ENCODE measurements at places on chromosomes 5 and 9.

DNA sequence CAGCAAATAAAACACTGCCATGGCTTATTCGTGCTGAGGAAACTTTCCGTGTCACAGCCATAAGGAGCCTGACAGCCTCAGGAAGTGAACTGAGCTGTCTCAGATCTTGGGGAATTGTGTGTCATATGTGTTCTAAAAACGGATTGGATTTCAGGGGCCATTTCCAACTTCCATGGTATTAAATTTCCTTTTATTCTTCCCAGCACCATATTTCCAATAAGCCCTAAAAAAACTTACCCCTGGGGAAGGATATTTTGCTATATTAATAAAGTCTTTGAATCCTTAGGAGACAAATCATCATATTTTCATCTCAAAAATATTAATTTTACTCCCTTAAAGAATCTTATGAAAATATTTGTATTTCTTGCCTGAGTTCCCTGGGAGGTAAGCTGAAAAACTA lies 93.9 kb downstream of the LHFPL2 start:
- no peak for DNase-seq

GRCh38 chr9:124480621-124480981 lies 26.6 kb downstream of the NR5A1 start:
- DNase-seq, result no peak

DNA sequence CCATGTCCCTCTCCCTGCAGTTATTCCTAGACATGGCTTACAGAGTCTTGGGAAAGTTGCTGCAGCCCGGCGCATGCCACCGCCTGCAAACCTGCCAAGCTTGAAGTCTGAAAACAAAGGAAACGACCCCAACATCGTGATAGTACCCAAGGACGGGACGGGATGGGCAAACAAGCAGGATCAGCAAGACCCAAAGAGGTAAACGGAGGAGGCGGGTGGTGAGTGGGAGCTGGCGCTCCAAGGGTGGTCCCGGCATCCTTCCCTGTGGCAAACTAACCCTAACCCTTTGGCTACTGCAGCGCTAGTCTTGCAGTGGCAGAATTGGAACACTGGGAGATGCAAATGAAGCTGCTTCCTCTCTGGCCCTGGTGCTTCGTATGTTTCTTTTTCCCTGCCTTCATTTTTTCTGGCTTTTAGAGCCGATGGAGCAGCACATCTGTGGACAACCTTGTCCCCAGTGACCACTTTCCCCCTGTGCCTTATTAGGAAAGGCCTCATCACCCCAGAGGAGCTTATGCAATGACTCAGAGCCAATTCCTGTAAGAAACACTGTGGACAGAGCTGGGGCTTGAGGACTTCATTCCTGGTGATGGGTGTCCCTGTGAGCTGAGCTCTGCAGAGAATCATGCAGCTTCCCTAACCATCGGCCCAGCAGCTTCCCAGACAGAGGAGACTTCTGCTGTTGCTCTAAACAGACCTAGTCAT lies 38.9 kb downstream of the PRRC2B start:
- no peak for DNase-seq

DNA sequence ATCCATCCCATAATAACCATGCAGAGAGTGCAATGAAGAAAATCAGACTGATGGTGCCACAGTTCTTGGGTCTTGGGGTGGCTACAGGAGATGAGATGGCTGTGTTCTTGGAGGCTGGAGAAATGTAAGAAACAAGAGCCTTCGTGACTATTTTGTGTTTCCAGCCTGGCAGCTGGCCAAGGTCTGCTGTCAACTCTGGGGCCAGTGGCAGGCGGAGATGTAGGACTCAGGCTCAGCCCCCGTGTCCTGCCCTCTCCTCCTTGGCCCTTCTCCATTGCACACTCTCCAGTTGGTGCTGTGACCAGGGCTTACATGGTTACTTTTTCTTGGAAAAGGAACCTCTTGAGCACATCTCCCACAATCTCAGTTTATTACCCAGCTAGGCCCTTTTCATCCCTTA lies 235.4 kb downstream of the DMRT2 start:
- DNase-seq, result no peak

DNA sequence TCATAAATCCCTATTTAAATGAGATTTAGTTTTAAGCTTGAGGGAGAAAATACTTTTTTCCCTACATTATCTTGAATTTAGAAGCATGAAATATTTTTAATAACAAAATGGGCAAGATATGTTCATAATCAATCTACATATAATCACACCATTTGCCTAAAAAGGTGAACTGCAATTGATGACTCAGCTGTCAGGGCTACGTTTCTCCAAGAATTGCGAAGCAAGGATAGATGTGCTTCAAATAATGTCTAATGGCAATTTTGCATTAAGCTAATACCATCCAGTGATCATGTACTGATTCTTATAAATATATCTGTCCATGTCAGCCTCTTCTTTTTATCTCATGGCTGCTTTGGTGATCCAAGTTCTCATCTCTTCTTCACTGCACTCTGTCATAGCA lies 404.4 kb downstream of the MAN2A1 start:
- no peak for DNase-seq

- DNase-seq, result no peak
These were observed 359.7 kb downstream of the MLLT3 start for GRCh38 chr9:20262611-20263010.

GRCh38 chr5:10133830-10134229 lies 115.9 kb downstream of the ATPSCKMT start:
- no peak for DNase-seq

GRCh38 chr9:96408409-96409280 lies 9.5 kb downstream of the ZNF367 start:
- DNase-seq, result no peak

DNA sequence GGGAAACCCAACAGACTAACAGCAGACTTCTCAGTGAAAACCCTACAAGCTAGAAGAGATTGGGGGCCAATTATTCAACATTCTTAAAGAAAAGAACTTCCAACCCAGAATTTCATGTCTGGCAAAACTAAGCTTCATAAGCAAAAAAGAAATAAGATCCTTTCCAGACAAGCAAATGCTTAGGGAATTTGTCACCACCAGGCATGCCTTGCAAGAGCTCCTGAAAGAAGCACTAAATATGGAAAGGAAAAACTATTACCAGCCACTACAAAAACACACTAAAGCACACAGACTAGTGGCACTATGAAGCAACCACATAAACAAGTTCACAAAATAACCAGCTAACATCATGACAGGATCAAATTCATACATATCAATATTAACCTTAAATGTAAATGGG lies 131.1 kb downstream of the OR2K2 start:
- DNase-seq, result no peak

- no peak for DNase-seq
These were observed at the start of gene TRIM7 for GRCh38 chr5:181204826-181205760. Gene TRIM7 (minus strand): TSS chr5:181205196. CDS start chr5:181205110, 86 bp downstream.

- DNase-seq, result no peak
These were observed 481.0 kb upstream of the RGMB start for GRCh38 chr5:98292496-98292895.

DNA sequence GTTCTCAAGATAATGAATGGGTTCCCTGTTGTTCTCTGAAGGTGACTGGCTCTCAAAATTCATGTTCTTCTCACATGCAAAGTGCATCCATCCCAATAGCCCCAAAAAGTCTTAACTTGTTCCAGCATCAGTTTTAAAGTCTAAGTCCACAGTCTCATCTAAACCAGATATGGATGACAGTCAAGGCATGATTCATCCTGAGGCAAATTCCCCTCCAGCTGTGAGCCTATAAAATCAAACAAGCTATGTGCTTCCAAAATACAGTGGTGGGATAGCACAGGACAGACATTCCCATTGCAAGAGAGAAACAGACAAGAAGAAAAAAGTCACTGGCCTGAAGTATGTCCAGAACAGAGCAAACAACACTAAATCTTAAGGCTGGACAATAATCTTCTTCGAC lies 25.4 kb downstream of the FBXO10 start:
- DNase-seq, result no peak

- DNase-seq, result no peak
These were observed 7.4 kb upstream of the CARD19 start for GRCh38 chr9:93088656-93089015.

- DNase-seq, result no peak
These were observed 25.6 kb downstream of the USP20 start for GRCh38 chr9:129860653-129861446.

GRCh38 chr5:141940695-141941271 lies 17.1 kb downstream of the DELE1 start:
- DNase-seq, result no peak

DNA sequence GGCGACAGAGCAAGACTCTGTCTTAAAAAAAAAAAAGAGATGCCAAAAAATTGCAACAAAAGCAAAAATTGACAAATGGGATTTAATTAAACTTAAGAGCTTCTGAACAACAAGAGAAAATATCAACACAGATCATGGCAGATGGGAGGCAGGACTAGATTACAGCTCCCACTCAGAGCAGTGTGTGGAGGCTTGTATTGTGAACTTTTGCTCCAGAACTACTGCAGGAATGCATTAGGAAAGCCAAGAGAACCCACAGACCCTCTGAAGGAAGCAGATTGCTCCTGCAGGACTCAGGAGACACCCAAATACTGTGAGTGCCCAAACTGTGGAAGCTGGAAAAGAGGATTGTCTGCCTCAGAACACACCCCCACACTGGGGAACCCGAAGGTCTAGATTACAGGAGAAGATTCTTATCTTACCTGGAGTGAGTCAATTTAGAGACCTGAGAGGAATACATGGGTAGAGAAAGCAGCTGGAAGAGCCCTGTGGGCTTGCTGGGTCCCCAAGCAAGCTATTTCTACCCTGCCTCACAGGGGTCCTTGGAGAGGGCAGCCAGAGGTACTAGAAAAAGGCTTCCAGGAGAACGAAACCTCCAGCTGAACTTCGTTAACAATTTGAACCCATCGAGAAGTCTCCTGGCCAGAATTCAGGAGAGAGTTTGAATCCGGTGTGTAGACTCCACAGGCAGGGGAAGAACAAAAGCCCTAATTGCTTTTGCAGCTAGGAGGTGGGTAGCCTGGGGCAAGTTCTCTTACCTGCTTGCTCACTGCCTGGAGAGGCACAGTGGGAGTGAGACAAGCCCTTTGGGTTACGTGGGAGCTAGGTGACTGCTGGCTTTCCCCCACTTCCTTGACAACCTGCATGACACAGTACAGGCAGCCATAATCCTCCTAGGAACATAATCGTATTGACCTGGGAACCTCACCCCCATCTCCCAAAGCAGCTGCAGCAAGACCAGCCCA lies 593.4 kb upstream of the RGMB start:
- no peak for DNase-seq

Measured in stimulated activated CD8-positive, alpha-beta memory T cell treated with anti-CD3 and anti-CD28 coated beads, Interleukin-7, amount 100 ng/mL, for 48 hours (primary cell).